ENCODE measurements at places on chromosomes 3 and 15.

DNA sequence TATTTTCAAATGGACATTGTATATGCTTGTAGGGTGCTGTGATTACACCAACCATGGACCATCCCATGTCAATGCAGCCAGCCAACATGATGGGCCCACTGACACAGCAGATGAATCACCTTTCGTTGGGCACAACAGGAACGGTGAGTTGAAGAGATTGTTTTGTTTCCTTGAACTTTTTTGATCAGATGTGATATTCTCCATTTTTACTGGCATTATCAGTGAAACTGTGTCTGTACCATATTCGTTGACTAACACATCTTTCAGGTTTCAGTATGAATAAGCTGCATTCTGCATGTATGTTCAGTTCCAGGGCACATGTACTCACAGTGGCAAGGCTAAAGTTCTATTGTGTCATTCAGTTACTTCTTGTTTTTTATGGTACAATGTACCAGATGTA is 655.2 kb downstream of the RBMS3 start:
- no peak for DNase-seq

DNA sequence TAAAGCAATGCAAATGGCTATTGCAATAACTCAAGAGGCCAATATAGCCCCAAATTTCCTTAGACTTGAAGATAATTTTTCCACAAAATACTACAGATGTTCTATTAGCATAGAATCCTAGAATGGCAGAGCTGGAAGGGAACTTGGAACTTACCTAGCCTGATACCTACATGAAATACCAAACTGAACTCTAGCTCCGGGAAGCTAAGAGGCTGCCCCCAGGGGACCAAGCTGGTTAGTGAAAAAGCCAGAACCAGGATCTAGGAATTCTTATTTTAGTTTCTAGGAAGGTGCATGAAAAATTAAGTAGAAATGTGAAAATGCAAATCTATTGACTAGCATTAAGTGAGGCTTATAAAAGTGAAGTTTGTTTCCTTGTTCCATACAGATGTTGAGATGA is 256.0 kb upstream of the CBLB start:
- DNase-seq: no peak

DNA sequence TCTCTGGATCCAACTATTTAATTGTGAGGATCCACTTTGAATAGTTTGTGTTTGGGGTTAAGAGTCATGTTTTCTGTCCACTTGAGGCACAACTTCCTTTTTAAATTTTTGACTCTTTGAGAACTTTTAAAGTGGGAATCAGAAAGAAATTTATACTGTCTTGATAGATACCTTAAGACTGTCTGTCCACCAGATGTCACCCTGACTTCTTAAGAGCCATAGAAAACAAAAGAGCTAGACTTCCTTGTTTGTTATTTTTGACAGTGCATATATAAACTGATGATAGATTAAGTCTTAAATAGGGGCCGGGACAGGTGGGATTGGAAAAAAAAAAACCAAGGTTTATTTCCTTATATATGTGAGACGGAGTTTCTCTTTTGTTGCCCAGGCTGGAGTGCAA is 52.1 kb upstream of the WDR72 start:
- DNase-seq: no peak

DNA sequence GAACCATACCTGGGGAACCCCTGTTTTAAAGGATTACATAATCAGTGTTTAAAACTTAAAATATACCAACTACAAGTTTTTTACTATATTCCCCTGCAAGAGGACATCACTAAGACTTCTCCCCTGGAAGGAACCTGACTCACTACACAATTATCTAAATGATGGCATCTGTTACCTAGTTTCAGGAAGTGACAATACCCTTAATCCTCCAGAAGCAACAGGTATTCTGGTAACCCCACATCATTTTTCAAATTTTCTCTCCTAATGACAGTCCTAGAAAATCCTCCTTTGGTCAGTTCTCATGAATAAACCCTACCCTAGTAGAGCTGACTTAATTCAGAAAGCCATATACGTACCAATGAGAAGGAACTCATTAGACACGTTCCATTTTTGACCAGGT is 78.4 kb downstream of the RFX7 start:
- no peak for DNase-seq

GRCh38 chr3:57852896-57853295 is 96.8 kb downstream of the SLMAP start:
- no peak for DNase-seq

DNA sequence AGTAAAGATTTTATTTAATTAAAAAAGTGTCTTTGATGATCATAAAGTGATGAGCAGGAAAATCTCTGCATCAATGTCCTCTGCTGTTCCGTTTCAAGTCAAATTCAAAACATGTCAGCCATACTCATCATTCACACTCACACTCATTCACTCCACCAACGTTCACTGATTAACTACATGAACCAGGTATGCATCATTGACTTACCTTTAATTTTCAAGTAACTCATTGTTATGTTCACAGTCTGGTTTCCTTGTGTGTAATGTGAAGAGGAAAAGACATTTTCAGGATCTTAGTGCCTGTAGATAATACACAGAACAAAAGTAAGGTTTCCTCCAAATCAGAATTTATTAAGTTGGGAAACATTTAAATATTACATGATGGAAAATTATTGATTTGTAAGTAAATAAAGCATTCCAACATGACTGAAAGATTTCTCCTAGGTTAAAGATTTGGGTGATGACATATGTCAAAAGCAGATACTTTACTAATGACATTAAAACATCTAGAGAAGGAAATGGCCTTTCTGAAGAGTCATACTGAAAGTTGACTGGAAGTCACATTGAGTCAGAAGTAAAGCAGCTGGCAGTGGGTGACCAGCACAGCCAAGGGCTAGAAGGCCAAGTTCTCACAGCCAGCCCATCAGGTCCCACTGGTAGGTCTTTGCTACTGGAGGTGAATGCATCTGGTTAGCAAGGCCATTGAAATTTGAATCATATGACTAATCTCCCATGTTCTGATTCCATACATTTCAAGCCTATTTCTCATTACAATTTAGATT is 251.9 kb downstream of the CDIN1 start:
- DNase-seq: no peak

GRCh38 chr3:191509078-191509477 is 48.1 kb downstream of the PYDC2 start:
- DNase-seq: no peak

GRCh38 chr3:64203216-64203615 is 22.1 kb downstream of the PRICKLE2 start:
- no peak for DNase-seq

- no peak for DNase-seq
These were observed 36.8 kb upstream of the SCAANT1 start for GRCh38 chr3:63949005-63949404.

GRCh38 chr3:104878395-104878794 is 488.3 kb upstream of the ALCAM start:
- no peak for DNase-seq

- DNase-seq: no peak
These were observed 6.4 kb downstream of the CHRD start for GRCh38 chr3:184386047-184386806.

- no peak for DNase-seq
These were observed 74.9 kb downstream of the SIDT1 start for GRCh38 chr3:113607219-113607596.

DNA sequence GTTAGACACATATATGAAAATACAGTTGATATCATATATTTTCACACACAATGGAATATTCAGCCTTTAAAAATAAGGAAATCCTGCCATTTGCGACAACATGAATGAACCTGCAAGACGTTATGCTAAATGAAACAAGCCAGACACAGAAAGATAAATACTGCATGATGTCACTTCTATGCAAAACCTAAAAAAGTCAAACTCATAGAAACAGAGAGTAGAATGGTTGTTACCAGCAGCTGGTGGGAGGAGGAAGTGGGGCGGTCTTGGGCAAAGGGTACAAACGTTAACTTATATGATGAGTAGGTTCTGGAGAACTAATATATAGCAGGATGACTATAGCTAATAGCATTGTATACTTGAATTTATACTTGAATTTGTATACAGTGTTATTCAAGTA is 213.2 kb upstream of the NR2F2 start:
- no peak for DNase-seq
